ENCODE measurements at places on chromosomes 7 and 10. TPM values are rescaled to one million over a fixed set of nuclear protein-coding genes. Genes with fewer than 3 reads are reported as not detected.

Gene SEC61G
- 142 TPM for total RNA-seq

Gene COL26A1
- not detected for total RNA-seq

Gene RAMP3
- total RNA-seq = 89.1 TPM

Gene LRRD1
- total RNA-seq = not detected

GRCh38 chr7:101342892-101343291 is 19.8 kb upstream of the COL26A1 start:
- no peaks in the 10 kb centered on the region for H3K4me1 ChIP-seq
- no peaks in the 10 kb centered on the region for H3K36me3 ChIP-seq
- DNase-seq = no peak

DNA sequence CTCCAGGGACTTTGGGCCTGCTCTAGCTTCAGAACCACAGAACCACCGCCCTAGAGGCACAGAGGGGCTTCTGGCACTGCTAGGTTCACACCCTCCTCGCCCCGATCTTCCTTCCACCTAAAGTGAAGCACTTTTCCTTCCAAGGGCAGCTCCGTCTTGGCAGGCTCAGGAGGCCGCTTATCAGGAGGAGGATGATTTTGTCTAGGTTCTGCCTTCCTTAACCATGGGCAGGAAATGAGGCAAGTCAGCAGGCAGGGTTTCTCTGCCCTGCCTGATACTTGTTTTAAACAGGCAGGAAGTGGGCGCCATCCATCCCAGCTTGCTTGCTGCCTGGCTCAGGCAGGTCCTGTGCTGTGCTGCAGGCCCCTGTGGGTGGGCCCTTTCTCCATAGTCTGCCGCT is 8.3 kb upstream of the ATP6V0E2 start:
- H3K36me3 ChIP-seq = peaks cover 38% of the 10 kb centered on the region
- no peak overlapping the region for H3K4me3 ChIP-seq
- H3K4me1 ChIP-seq = peaks cover 5% of the 10 kb centered on the region
- no peaks in the 10 kb centered on the region for H3K27me3 ChIP-seq

DNA sequence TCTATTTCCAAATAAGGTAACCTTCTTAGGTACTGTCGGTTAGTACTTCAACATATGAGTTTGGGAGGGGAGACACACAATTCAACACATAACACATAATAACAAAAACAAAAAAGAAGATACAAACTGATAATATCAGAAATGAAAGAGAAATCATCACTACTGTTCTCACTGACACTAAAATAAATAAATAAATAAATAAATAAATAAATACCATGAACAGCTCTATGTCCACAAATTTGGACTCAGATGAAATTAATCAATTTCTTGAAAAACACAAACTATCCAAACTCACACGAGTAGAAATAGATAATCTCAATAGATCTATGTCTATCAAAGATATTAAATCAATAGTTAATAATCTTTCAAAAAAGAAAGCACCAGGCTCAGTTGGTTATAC is 24.5 kb upstream of the SAMD9L start:
- no peak for DNase-seq
- H3K4me3 ChIP-seq = no peak overlapping the region
- no peaks in the 10 kb centered on the region for H3K27me3 ChIP-seq
- no peaks in the 10 kb centered on the region for H3K36me3 ChIP-seq

DNA sequence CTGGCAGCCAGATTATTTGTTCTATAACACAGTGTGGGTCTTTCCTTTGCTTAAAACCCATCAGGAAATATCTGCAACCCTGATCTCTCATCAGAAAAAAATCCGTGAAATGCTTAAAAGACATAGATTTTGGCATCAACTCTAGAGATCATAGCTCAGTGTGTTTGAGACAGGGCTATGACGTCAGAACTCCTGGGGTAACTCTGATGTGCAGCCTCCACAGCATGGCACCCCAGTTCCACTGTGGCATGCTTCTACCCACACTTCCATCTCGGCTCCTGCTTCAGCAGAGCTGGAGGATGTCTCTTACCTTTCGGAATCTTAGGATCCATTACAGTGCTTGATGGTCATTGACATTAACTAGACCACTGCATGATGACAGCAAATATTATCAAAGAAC is 205.7 kb downstream of the LHFPL3 start:
- DNase-seq = no peak
- no peaks in the 10 kb centered on the region for H3K4me1 ChIP-seq
- no peak overlapping the region for H3K27ac ChIP-seq
- H3K4me3 ChIP-seq = no peak overlapping the region
- H3K36me3 ChIP-seq = no peaks in the 10 kb centered on the region
- no peaks in the 10 kb centered on the region for H3K27me3 ChIP-seq

Gene NKX6-2
- total RNA-seq = not detected

GRCh38 chr7:36781011-36781738 is 56.9 kb upstream of the AOAH start:
- peak overlapping the region; percentile 17 for H3K27ac ChIP-seq
- DNase-seq = no peak
- H3K27me3 ChIP-seq = no peaks in the 10 kb centered on the region
- no peaks in the 10 kb centered on the region for H3K36me3 ChIP-seq

Gene LAMB1
- total RNA-seq = 97.6 TPM

GRCh38 chr10:51266496-51266895 is 192.2 kb downstream of the PRKG1 start:
- no peaks in the 10 kb centered on the region for H3K36me3 ChIP-seq
- H3K4me1 ChIP-seq = no peaks in the 10 kb centered on the region
- no peak overlapping the region for H3K27ac ChIP-seq
- no peaks in the 10 kb centered on the region for H3K27me3 ChIP-seq
- H3K4me3 ChIP-seq = no peak overlapping the region

Gene SLC13A1
- not detected for total RNA-seq

DNA sequence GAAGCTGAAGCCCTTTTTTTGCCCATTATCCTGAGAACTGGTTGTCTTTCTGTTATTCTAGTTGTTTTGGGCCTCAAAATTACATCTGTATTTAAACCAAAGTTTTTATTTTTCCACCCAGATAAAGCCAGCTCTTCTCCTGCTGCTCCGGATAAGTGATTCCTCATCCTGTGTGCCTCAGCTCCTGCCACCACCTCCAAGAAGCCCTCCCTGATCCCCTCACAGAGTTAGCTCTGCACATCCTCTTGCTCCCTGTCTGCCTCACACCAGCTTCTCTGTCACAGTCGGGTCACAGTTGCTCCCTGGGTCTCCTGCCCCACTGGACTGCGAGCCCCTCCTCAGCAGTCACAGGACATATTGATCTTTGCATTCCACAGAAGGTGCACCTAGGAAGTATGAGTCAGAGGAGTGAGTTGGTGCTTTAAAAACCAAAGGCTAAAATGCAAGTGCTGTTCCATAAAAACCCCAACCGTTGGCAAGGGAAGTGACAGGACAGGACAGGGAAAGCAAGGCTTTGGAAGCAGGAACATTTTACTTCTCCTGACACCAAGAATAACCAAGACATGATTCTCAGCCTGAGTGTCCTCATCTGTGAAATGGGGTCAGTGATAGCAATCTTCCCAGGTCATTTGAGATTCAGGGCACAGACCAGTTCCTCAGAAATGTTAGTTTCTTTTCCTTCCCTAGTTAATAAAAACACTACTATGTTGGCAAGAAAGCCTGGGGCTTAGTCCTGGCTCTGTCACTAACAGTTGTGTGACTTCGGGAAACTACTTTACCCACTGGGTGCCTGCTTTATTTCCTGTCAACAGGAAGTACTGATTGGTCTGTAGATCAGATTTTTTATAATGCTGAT is 36.5 kb upstream of the EEPD1 start:
- no peak overlapping the region for H3K4me3 ChIP-seq
- peak; percentile 60 for DNase-seq
- no peaks in the 10 kb centered on the region for H3K36me3 ChIP-seq
- H3K27ac ChIP-seq = no peak overlapping the region
- no peaks in the 10 kb centered on the region for H3K4me1 ChIP-seq

Gene SLC25A40
- total RNA-seq = 18.4 TPM

Gene ASB4
- 1.3 TPM for total RNA-seq

GRCh38 chr7:44681645-44682044 is 67.0 kb upstream of the ZMIZ2 start:
- no peaks in the 10 kb centered on the region for H3K27me3 ChIP-seq
- no peak overlapping the region for H3K4me3 ChIP-seq
- H3K27ac ChIP-seq = no peak overlapping the region
- no peaks in the 10 kb centered on the region for H3K4me1 ChIP-seq
- no peak for DNase-seq

GRCh38 chr7:29239638-29240037 is 45.1 kb downstream of the CHN2 start:
- H3K4me3 ChIP-seq = no peak overlapping the region
- no peaks in the 10 kb centered on the region for H3K4me1 ChIP-seq
- no peak for DNase-seq
- H3K27ac ChIP-seq = no peak overlapping the region
- no peaks in the 10 kb centered on the region for H3K27me3 ChIP-seq

- no peak for DNase-seq
- H3K4me1 ChIP-seq = no peaks in the 10 kb centered on the region
- no peaks in the 10 kb centered on the region for H3K36me3 ChIP-seq
- H3K27ac ChIP-seq = no peak overlapping the region
These were observed 210.3 kb downstream of the ACTR3B start for GRCh38 chr7:152969839-152970238.

DNA sequence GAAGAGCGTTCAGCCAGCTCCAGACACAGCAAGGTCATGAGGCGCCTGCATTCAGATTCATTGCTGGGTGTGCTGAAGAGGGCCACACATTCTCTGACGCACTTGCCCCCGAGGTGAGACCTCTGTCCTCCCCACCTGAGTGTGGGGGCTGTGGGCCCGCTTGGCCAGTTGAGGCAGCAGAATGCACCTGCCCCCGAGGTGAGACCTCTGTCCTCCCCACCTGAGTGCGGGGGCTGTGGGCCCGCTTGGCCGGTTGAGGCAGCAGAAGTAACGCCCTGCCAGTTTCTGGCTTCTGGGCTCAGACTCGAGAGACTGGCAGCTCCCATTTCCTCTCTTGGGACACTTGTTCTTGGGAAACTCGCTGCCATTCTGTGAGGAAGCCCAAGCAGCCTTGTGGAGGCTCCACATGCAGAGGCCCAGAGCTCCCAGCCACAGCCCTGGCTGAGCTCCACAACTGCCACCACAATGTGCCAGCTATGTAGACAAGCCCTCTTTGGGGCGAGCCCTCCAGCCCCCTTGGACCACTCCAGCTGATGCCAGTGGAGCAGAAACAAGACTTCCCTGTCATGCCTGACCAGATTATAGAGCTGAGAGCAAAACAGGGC is 434.0 kb downstream of the DNAJB6 start:
- H3K36me3 ChIP-seq = no peaks in the 10 kb centered on the region
- no peaks in the 10 kb centered on the region for H3K4me1 ChIP-seq
- no peaks in the 10 kb centered on the region for H3K27me3 ChIP-seq
- H3K27ac ChIP-seq = no peak overlapping the region

- no peak overlapping the region for H3K4me3 ChIP-seq
- no peaks in the 10 kb centered on the region for H3K27me3 ChIP-seq
- H3K27ac ChIP-seq = no peak overlapping the region
- H3K4me1 ChIP-seq = no peaks in the 10 kb centered on the region
- DNase-seq = peak; percentile 60
These were observed 36.0 kb downstream of the KCNH2 start for GRCh38 chr7:150942001-150942590.

Gene TAS2R41
- not detected for total RNA-seq

DNA sequence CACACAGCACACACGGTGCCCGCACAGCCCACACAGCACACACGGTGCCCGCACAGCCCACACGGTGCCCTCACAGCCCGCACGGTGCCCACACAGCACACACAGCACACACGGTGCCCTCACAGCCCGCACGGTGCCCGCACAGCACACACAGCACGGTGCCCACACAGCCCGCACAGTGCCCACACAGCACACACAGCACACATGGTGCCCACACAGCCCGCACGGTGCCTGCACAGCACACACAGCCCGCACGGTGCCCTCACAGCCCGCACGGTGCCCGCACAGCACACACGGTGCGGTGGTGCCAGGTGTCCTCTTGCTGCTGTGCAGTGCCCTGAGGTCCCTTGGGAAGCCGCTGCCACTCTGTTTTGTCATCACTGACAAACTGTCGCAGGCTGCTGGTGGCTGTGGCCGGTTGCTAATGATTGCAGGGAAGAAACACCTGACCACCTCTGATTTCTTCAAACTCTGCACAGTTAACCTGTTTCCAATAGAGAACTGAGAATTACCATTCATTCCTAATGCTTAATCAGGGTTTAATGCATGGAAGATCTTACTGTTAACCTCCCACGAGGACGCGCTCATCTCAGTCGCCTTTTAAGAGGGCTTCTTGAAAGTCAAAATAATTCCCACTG is 66.9 kb downstream of the GLRX3 start:
- no peaks in the 10 kb centered on the region for H3K4me1 ChIP-seq
- no peaks in the 10 kb centered on the region for H3K36me3 ChIP-seq
- no peak overlapping the region for H3K4me3 ChIP-seq
- DNase-seq = no peak
- no peak overlapping the region for H3K27ac ChIP-seq

- H3K27ac ChIP-seq = no peak overlapping the region
- no peaks in the 10 kb centered on the region for H3K36me3 ChIP-seq
- no peaks in the 10 kb centered on the region for H3K27me3 ChIP-seq
- H3K4me3 ChIP-seq = peak overlapping the region; percentile 62
These were observed 1.0 kb upstream of the CHN2 start for GRCh38 chr7:29193316-29194205.

GRCh38 chr7:118306771-118307170 is 82.3 kb downstream of the ANKRD7 start:
- H3K27me3 ChIP-seq = no peaks in the 10 kb centered on the region
- no peak overlapping the region for H3K4me3 ChIP-seq
- H3K27ac ChIP-seq = no peak overlapping the region
- DNase-seq = no peak

GRCh38 chr7:77985974-77986339 is 187.4 kb downstream of the PHTF2 start:
- H3K27ac ChIP-seq = no peak overlapping the region
- H3K4me3 ChIP-seq = no peak overlapping the region
- no peaks in the 10 kb centered on the region for H3K27me3 ChIP-seq
- no peaks in the 10 kb centered on the region for H3K36me3 ChIP-seq
- H3K4me1 ChIP-seq = no peaks in the 10 kb centered on the region
- no peak for DNase-seq

- H3K27ac ChIP-seq = no peak overlapping the region
- H3K27me3 ChIP-seq = no peaks in the 10 kb centered on the region
- no peaks in the 10 kb centered on the region for H3K4me1 ChIP-seq
- no peaks in the 10 kb centered on the region for H3K36me3 ChIP-seq
- DNase-seq = no peak
These were observed 96.9 kb downstream of the EVX1 start for GRCh38 chr7:27339478-27339877.

- H3K27ac ChIP-seq = no peak overlapping the region
- no peaks in the 10 kb centered on the region for H3K27me3 ChIP-seq
- no peaks in the 10 kb centered on the region for H3K36me3 ChIP-seq
- H3K4me1 ChIP-seq = no peaks in the 10 kb centered on the region
- DNase-seq = no peak
These were observed 40.6 kb downstream of the MGAM2 start for GRCh38 chr7:142152076-142152475.

- H3K27ac ChIP-seq = no peak overlapping the region
- no peaks in the 10 kb centered on the region for H3K27me3 ChIP-seq
- no peaks in the 10 kb centered on the region for H3K4me1 ChIP-seq
- DNase-seq = no peak
These were observed 4.4 kb downstream of the BICC1 start for GRCh38 chr10:58517081-58517480.

GRCh38 chr10:103458720-103459119 is at the start of gene CALHM1:
Gene CALHM1 (minus strand): TSS chr10:103458900. CDS start chr10:103458751, 149 bp downstream.
- H3K4me1 ChIP-seq = no peaks in the 10 kb centered on the region
- H3K27ac ChIP-seq = no peak within 1 kb of the TSS
- DNase-seq = peak; percentile 64
- no peak within 1 kb of the TSS for H3K4me3 ChIP-seq
- no peaks in the 10 kb centered on the region for H3K36me3 ChIP-seq

Measured in Peyer's patch (tissue), 4 donors.